NB4 (cell line): ENCODE measurements at places on chromosomes 4 and X.

- no peak for DNase-seq
Observed at GRCh38 chr4:2942037-2942531, 21.1 kb downstream of the NOP14 start.

GRCh38 chrX:41332408-41333002 lies 1.5 kb upstream of the DDX3X start:
- peak; percentile 67 for DNase-seq

GRCh38 chr4:110654254-110654635 lies 31.4 kb upstream of the PITX2 start:
- DNase-seq, result no peak

GRCh38 chrX:41665686-41666085 lies 23.1 kb upstream of the GPR34 start:
- DNase-seq, result no peak

DNA sequence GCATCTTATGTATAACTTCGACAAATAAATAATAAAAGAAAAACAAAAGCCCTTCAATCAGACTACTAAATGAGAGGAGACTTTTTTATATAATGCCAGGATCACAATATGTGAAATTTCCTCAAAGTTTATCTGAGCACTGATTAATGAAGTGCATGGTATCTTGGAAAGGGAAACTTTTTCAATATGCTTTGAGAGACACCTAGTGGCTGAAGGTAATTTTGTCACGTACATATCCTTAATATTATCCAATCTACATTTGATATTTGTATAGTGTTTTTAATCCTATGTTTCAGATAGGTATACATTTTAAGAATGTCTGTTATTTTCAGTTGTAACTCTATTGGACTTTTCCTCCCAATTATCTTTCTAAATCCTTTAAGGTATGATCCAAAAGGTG lies 146.8 kb downstream of the KLHL4 start:
- DNase-seq, result peak; percentile 29

DNA sequence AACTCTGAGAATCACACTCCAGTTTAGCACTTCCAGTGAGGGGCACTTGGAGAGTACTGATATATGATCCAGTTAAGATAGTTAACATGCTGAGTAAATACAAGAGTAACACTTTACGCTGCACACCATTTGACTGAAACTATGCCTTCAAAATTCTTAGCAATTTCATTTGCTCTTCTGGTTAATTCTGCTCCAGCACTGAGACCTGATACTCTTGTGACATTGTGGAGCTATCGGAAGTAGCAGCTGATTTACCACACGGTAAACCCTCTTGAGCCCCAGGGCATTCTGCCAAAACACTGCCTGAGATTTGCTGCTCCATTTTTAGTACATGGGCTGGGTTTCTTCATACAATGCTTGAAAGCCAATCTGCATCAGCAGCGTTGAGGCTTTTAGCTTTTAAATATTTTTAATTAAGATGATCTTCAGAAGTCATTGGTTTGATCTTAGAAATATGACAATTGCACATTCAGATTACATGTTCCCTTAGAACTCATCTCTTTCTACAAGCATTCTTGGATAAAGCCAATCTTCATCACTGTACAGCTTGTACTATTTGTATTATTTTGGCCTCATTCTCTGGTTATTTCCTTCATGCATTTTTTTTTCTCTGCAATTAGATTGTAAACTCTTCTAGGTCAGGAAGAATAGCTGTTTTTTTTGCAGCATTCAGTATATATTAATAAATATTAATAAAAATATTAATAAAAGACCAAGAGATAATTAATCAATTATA lies 67.8 kb upstream of the ETNPPL start:
- no peak for DNase-seq

GRCh38 chrX:133085785-133086184 lies 11.1 kb downstream of the USP26 start:
- no peak for DNase-seq

- no peak for DNase-seq
Observed at GRCh38 chr4:109658871-109659410, 44.3 kb downstream of the CASP6 start.

GRCh38 chr4:64125354-64125753 lies 283.9 kb downstream of the TECRL start:
- DNase-seq, result no peak

GRCh38 chr4:2243681-2244380 lies 1.9 kb upstream of the HAUS3 start:
- peak; percentile 93 for DNase-seq

GRCh38 chr4:4428966-4429875 lies 42.3 kb downstream of the NSG1 start:
- DNase-seq, result no peak

DNA sequence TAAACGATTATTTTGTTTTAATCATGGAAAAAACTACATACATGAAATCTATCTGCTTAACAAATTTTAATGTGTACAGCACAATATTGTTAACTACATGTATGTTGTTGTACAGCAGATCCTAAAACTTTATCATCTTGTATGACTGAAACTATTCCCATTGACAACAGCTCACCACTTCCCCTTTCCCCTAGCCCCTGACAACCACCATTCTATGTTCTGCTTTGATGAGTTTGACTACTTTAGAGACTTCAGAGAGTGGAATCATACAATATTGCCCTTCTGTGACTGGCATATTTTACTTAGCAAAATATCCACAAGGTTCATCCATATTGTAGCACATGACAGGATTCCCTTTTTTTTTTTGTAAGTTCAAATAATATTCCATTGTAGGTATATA lies 185.9 kb downstream of the CFAP299 start:
- DNase-seq, result peak; percentile 15

- DNase-seq, result peak; percentile 31
Observed at GRCh38 chrX:104351173-104351769, 96.5 kb upstream of the ESX1 start.

DNA sequence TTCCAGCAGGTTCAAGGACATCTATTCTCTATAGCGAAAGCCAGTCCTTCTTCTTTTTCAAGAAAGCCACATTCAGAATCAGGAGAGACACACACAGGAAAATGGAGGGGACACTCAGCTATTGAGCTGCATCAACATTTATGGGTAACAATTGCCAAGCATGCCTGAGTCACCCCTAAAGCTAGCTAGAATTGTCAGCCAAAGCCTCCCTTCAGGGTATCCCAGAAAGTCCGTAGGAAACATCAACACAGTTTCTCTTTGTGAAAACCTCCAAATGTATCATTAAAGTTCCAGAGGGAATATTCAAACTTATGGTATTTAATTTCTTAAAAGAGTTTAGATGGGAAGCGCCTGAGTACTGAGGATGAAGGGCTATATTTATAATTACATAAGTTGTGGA lies 331.1 kb upstream of the SLC7A11 start:
- DNase-seq, result no peak

GRCh38 chr4:8260656-8261111 lies 8.9 kb upstream of the HTRA3 start:
- DNase-seq, result no peak

- peak; percentile 74 for DNase-seq
Observed at GRCh38 chr4:25970226-25970675, 56.2 kb downstream of the SMIM20 start.

DNA sequence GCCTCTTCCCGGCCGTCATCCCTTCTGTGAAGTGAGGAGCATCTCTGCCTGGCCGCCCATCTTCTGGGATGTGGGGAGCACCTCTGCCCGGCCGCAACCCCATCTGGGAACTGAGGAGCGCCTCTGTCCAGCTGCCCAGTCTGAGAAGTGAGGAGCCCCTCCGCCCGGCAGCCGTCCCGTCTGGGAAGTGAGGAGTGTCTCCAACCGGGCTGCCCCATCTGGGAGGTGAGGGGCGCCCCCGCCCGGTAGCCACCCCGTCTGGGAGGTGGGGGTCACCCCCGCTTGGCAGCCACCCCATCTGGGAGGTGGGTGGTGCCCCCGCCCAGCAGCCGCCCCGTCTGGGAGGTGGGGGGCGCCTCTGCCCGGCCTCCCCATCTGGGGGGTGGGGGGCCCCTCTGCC lies 142.3 kb downstream of the LAS1L start:
- no peak for DNase-seq

DNA sequence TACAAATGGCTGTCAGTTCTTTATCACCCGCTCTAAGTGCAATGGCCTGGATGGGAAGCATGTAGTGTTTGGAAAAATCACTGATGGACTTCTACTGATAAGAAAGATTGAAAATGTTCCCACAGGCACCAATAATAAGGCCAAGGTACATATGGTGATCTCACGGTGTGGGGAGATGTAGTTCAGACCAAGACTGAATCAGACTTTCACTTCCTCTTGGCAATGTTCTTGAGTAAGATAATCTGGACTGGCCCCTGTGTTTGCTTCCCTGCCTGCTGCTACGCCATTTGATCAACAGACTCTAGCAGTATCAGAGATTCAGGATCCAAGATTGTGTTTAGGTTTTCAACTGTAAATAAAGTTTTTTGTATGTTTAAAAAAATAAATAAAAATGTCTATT lies 682.2 kb upstream of the AMOT start:
- DNase-seq, result peak; percentile 12

GRCh38 chrX:153634236-153634635 lies 12.8 kb upstream of the DUSP9 start:
- no peak for DNase-seq

DNA sequence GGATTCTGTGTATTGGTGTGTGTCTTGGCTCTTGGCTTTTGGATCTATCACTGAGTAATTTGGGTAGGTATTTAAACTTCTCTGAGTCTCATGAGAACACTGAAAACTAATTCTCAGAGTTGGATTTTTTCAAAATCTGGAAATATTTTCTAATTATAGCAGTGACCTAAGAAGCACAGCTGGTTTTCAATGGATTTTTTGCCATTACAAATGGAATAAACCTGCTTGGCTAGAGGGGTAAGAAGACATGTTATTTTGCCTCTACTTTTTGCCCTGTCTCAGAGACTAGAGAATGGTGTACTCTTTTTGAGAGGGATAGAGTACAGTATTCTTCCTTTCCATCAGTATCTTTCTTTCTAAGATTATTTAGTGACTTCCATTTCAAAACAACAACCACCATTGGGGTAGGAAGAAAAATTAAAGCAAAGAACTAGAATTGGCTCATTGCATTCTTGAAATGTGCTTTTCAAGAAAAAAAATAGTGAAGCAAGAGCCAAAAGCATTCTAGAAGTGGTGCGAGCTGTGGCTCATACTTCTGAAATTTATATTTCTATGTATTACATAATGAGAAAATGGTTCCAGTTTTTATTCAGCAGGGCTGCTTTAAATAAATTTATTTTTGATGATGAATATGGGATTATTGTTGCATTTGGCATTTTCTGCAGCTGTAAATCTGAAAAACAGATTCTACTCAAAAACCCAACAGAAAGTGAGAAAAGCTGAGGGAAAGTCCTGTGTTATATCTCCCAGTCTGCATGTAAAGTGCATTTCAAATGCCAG lies 850.2 kb upstream of the SLIT2 start:
- DNase-seq, result no peak

DNA sequence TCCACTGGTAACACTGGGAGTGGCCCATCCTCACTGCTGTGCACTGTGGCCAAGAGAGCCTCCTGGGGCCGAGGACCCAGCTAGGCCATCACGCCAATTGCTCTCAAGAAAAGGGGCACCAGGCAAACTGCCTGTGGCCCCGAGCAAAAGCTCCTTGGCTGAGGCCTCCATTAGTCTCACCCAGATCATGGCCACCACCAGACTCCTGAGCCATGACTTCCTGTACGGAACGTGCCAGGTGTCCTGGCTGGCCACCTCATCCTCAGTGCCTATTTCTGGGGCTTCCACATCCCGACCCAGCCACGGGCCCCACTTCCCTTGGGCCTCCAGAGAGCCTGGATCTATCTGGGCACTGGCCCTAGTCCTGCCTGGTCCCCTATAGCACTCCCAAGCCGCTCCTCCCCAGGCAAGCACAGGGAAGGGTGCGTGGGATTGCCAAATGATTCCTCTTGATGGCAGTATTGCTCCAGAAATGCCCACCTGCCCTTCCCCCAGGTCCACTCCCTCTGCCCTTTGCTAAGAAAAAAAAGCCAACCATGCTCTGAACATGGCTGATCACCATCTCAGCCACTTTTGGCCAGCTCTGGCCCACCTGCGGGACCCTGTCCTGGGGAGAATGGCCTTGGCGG lies 212.6 kb upstream of the AGTR2 start:
- DNase-seq, result peak; percentile 25

GRCh38 chr4:184103527-184104264 lies 114.0 kb downstream of the ENPP6 start:
- no peak for DNase-seq

DNA sequence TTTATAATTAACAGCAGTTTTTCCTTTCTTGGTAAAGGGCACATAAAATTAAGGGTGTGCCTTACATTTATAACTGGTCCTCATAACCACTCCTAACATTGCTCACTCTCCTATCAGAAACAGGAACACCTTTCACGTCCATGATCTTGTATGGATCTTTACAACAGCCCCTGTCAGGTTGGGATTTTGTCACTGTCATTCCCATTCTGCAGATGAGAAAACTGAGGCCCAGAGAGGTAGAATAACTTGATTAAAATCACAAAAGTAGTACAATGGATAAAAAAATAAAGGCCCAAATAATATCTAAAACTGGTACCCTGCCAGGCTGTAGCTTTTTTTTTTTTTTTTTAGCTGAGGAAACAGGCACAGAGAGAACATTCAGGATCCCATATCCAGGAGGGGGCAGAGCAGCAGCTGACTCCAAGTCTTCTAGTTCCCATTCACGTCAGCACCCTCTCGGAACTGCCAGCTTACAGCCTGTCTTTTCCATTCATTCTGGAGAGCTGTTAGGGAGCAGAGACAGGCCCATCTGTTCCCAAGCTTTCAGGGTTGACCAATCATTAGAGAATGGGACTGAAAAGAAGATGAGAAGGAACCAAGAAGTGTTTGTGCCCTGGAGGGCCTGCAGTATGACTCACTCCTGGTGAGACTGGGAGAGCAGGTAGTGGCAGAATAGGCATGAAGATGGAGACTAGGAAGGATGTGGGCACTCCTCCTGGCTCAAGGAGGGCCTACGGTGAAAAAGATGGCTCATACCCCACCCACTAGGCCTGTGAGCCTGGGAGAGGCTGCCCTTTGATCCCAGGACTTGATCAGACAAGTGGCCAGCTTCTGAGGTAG lies 7.3 kb downstream of the SUV39H1 start:
- DNase-seq, result no peak

DNA sequence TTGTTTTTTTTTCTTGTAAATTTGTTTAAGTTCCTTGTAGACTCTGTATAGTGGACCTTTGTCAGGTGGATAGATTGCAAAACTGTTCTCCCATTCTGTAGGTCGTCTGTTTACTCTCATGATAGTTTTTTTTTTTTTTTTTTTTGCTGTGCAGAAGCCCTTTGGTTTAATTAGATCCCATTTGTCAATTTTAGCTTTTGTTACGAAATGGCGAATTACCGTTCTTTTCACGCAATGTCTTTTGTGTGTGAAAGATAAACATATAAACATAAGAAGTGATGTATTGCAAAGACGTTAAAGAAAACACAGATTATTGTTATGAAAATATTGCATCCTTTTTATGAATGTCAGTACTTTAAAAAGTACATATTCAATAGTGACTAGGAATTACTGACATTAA lies 34.5 kb downstream of the MAGEA10 start:
- DNase-seq, result no peak
